T1000 (cell line): ENCODE measurements at places on chromosomes 11 and 22.

DNA sequence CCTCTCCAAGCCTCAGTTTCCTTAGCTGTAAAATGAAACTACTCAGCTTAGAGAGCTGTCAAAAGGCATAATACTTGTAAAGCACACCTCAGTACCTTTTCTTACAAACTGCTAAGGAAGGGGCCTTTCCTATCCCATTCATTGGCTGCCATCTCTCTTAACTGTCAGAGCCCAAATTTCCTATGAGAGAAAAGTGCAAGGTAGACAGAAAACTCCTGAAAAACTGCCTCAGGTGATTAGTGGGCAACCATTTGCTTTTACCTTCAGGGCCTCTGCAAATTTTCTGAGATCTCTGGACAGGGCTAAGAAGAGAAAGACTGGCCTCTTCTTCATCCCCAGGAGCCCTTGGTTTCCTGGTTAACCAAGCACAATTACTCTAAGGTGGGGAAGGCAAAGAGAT lies 13.8 kb downstream of the LARGE1 start:
- DNase-seq, result no peak

- no peak for DNase-seq
Observed at GRCh38 chr22:31162015-31162765, 2.2 kb downstream of the RNF185 start.

- no peak for DNase-seq
Observed at GRCh38 chr22:28247136-28247535, 328.1 kb upstream of the PITPNB start.

DNA sequence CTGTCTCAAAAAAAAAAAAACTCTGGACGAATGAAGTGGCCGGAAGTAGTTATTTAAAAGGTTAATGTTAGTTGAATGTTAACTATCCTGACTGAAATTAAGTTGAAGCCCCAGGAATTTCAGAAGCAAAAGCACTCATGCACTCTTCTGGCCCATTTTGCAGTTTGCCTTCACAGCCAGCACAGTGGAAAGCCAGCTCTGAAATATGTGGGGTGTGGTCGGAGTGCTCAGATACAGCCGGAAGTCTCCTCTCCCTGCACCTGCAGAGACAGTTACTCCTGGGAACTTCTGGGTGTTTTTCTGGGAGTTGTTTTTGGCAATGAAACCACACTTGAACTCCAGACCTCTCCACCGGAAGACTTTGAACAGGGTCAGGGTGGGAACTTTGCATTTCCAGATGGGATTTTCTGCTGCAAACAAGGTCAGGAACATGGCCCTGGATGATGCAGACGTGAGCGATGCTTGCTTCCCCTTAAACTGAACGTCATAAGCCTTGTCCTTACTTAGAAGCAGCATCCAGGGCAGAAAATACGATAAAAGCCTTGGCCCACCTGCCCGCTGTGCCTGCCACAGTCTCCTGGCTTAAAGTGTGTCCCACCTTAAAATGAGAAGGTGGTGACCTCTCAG lies 21.5 kb upstream of the CABP2 start:
- DNase-seq, result no peak

DNA sequence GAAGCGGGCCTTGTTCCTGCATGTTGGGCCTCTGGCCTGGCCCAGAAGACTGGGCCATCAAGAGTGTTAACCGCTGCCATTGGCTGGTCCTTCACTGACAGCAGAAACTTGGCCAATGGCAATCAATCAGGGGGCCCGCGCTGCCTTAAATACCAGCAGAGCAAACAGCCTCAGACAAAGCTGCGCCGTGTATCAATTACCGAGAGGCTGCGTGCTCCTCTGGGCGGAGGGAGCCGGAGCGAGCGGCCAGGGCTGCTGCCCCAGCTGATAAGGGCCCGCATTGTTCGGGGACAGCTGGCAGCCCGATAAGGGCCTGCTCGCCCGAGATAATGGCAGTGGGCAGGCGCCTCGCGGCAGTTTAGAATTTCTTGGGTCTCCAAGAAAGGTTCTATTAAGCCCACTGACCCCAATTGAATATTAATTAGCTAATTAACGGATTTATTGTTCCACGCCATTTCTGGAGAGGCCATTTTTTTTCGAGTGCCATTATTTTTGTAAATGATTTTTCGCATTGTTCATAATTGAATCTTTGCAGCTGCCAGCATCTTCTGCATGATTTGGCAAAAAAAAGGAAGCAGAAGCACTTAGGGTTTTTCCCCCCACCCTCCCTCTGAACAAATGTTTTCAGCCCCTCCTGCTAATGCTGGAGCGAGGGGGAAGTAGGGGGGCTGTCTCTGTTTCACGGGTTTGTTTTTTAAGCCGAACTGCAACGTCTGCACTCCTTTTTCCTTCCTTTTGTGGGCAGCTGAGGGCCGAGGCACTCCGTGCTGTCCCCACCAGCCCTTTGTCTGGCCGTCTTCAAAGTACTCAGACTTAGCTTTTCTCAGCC lies 37.6 kb upstream of the RIC3 start:
- DNase-seq, result no peak

DNA sequence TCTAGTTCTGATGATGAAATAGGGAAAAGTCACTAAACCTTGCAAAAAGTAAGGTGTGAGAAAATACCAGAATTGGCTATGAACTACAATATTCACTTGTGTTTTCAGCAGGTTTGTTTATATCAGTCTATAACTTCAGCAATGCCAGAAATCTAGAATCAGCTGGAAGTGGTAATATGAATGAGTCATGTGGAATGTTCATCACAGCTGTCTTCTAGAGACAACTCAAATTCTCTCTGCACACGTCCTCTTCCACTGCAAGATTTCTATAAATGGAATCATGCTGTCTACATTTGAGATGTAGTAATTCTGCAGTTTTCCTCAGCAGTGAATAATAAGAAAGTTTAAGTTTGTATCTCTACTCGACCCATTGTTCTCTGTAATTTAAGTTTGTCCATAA lies 89.9 kb downstream of the OR4A15 start:
- no peak for DNase-seq

GRCh38 chr11:118443590-118444218 lies 7.4 kb downstream of the KMT2A start:
- no peak for DNase-seq

DNA sequence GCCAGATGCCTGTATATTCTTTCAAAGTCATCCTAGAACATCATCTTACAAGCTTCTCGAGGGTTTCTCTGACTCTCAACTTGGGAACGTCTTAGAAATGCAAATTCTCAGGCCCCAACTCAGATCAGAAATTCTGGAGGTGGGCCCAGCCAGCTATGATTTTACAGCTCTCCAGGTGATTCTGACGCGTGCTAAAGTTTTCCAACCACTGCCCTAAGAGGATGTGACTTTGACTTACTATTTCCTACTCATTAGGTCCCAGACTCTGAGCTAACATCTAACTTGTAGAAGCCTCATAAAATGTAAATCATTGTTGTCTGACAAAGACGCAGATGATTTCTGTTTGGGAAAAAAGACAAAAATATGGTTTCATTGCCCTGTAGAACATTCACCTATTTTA lies 61.1 kb downstream of the IRAG1 start:
- DNase-seq, result no peak

DNA sequence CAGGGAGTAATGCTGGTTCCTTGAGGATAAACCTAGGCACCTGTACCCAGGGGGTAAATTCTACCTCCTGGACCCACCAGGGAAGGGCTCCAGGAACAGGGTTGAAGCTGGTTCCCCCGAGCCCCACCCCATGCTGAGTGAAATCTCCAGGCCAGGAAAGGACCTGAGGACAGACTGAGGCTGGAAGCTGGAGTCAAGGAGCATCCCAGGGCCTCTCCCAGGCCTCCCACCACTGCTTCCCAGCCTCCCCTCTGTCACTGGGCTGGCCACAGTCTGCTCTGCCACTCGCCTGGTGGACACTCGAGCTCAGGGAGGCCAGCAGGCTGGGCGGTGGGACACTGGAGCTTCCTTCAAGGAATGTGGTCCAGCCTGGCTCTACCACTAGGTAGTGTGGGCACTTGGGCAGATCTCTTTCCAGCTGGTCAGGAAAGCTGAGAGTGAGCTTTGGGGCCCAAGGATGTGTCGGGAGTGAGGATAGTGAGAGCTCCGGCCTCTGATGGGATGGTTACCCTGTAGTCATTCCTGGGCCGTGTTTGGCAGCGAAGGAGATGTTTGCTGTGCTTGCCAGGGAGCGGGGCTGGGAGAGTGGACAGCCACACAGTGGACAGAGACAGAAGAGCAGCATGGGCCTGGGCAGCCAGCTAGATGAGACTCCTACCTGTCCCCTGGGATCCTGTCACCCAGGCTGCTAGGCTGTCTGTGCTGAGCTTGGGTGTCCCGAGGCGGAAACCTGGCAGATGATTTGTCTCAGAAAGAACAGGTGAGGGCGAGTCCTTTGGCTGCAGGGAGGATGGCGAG lies 3.4 kb downstream of the OVOL1 start:
- DNase-seq, result no peak

DNA sequence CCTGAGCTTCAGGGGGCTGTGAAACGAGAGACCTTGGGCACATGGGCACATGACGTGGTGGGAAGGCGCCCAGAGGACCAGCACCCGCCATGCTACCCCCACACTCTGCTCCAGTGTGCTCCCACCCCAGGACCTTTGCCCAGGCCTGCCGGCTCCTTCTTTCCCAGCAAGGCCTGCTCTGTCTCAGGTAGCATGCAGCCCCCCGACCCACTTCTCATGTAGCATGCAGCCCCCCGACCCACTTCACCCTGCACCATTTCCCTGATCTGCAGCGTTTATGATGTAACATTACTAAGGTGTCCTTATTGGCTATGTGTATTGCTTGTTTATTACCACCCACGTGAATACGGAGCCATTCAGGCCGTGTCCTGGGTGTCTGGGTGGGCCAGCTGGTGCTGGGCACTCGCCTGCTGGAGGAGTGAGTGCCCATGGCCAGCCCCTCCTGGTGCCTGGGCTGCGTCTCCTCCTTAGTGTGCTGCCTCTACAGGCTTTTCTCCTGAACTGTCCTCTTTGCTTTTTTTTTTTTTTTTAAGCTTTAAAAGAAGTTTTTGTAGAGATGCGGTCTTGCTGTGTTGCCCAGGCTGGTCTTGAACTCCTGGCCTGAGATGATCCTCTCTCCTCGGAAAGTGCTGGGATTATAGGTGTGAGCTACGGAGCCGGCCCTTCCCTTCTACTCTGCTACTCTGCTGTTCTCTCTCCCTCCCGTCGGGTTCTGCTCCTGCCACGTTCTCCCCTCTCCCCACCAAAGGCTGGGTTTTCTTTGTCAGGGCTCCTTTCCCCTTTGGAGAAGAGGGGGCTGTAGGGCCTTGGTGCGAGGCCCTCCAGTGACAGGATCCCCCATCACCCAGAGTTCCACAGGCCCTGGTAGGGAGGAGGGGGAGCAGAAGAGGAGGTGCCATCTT lies 29.4 kb downstream of the LRP5 start:
- no peak for DNase-seq

DNA sequence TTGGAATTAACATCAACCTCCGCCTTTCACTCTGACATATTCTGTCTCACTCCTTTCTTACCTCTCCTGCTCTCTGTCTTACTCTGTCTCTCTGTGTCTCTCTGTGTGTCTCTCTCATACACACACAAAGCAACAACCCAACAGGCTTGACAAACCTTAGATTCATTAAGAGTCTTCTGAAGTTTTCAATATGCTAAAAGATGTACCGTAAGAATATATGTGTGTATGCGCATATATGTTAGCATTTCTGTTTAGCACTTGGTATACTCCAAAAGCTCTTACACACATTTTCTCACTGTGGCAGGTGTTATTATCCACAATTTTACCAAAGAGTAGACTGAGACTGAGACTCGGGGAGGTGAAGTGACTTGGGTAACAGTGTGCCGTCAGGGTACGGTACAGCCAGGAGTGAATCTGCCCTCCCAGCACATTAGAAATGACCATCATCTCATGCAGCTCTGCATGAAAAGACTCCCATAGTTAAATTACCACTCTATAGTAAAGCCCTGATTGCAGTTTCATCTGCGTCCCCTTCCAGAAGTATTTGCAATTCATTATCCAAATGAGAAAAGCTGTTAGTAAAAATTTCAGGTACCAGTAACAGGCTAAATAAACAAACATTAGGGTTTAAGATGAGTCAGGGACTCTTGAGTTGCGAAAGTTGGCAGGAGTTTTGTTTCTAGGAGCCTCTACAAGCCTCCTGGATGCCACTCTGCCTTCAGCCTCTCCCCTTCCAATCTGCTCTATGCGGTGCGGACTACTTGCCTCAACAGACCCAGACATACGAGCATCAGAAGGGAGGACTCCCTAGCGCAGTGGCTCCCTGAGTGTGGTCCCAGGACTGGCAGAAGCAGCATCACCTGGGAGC lies 195.2 kb upstream of the TMEM45B start:
- no peak for DNase-seq

DNA sequence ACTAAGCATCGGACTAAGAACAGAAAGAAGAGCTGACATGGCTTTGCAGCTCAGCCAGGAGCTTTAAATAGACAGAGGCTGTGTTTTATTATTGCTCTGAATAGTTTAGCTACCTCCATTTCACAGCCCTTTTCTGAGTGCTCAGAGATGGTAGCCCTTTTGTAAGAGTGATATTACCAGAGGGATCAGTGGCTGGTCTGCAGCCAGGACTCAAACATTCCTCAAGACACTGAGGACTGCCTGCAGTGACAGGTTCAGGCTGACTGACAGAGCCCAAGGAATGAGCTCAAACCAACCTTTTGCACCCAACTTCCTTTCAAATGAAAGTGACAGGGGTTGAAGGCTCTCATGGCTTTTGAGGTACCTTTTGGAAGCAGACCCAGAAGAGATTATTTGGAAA lies 189.0 kb downstream of the DDX10 start:
- DNase-seq, result no peak

DNA sequence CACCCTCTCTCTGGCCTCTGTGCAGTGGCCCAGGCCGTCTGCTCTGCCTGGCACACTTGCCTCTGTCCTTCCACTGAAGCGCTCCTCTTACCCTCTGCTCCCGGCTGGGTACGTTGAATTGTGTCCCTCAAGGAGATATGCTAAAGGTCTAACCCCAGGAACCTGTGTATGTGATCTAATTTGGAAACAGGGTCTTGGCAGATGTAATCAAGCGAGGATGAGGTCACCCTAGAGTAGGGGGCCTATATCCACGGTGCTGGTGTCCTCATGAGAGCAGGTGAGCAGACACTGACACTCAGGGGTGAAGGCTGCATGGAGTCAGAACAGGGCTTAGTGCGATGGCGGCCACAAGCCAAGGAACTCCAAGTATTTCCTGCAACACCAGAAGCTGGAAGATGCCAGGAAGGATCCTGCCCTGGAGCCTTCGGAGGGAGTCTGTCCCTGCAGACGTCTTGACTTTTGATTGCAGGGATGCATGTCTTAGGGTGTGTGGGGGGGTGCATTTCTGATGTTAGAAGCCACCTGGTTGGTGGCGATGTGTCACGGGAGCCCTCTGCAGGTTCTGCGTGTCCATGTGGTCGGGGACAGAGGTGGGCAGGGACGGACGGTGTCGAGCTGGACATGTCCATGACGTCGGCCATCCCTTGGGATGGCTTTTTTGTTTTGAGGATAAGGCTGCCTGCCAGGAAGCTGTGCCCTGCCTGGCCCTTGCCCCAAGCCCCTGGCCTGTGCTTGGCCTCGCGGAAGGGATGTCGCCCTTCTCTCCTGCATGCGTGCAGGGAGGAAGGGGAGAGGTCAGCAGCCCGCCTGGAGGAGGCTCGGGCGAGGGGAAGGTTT lies 68.6 kb downstream of the LRP5 start:
- DNase-seq, result no peak

DNA sequence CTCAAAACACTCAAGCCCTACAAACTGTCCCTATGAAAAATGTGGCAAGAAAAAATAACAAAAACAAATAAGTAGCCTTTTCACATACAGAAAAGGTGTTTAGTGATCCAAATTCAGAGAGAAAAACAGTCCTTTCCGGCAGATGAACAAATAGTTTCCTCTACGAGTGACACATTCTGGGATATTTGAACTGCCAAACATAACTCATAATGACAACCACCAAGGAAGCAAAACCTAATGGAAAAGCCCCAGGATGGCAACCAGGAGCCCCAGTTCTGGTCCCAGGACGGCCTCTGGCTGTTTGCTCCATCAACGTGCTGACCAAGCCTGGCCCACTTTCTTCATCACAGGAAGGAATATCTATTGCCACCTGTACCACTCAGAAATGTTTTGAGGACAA lies 6.0 kb downstream of the PACSIN2 start:
- DNase-seq, result no peak
